ENCODE measurements at places on chromosomes 3 and 15.

GRCh38 chr15:46618984-46619383 is 984.2 kb downstream of the SQOR start:
- H3K27me3 ChIP-seq: no peaks in the 10 kb centered on the region
- H3K4me1 ChIP-seq: no peaks in the 10 kb centered on the region

DNA sequence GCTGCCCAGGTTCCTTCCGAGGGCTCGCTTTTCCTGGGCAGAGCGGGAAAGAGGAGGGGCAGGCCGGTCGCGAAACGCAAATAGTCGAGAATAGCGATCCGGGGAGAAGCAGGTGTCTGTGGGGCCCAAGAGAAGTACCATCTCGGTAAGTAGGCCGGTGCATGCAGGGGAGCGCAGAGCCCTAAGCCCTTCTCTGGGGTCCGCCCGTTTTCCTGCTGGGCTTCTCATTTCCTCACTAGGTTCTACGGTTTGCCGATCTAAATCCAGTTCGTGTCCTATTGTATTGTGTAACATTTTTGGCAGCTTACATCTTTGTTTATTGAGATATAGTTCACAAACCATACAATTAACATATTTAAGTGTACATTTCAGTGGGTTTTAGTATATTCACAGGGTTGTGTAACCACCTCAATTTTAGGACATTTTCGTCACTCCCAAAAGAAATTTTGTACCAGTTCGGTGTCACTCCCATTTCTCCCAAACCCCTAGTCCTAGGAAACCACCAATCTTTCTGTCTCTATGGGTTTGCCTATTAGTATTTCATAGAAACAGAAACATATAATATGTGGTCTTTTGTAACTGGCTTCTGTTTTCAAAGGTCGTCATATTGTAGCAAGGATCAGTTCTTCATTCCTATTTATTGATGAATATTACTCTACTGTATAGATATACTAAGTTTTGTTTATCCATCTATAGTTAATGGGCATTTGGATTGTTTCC is 6.8 kb upstream of the TRIM69 start:
- H3K36me3 ChIP-seq: no peaks in the 10 kb centered on the region
- H3K27ac ChIP-seq: peak overlapping the region; percentile 97
- no peak for DNase-seq
- H3K4me1 ChIP-seq: peaks cover 19% of the 10 kb centered on the region
- H3K27me3 ChIP-seq: no peaks in the 10 kb centered on the region

DNA sequence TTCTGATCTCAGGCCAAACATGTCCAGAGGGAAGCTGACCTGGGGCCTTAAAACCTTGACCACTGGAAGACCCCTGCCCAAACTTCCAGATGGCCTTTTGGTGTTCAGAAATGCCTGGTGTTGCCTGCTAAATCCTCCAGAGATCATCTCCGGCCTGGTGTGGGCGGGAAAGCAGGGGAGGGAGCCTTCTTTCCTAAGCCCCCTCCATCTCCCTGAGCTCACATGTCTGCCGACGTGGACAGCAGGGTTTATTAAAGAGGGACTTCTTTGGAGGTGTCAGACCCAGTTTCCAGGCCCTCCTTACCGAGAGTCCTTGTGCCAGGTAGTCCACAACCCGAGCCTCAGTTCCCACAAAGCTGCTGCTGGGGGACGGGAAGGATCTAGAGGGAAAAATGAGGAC is 55.9 kb upstream of the SLC6A1 start:
- H3K27ac ChIP-seq: no peak overlapping the region
- H3K4me3 ChIP-seq: no peak overlapping the region
- no peaks in the 10 kb centered on the region for H3K36me3 ChIP-seq
- no peak for DNase-seq

DNA sequence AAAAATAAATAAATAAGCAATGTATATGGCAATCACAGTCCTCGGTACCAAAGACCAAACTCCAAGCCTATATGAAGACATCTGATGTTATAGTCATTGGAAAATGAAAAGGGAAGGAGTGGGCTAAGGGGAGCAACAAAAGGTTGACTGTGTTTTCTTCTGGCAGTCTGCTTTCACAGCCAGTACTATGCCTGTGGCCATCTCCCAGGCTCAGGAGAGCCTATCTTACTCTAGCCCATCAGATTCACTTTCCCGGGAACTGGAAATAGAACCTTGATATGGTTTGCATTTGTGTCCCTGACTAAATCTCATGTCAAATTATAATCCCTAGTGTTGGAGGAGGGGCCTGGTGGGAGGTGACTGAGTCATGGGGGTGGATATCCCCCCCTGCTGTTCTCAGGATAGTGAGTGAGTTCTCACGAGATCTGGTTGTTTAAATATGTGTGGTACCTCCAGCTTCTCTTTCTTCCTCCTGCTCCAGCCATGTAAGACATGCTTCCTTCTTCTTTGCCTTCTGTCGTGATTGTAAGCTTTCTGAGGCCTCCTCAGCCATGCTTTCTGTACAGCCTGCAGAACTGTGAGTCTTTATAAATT is 105.3 kb downstream of the PLCH1 start:
- no peaks in the 10 kb centered on the region for H3K27me3 ChIP-seq
- H3K36me3 ChIP-seq: no peaks in the 10 kb centered on the region
- no peak overlapping the region for H3K27ac ChIP-seq
- H3K4me3 ChIP-seq: no peak overlapping the region

- H3K4me3 ChIP-seq: no peak overlapping the region
- H3K4me1 ChIP-seq: peaks cover 59% of the 10 kb centered on the region
- DNase-seq: no peak
- H3K27me3 ChIP-seq: no peaks in the 10 kb centered on the region
- peak overlapping the region; percentile 1 for H3K27ac ChIP-seq
Observed at GRCh38 chr3:185934767-185935464, 2.9 kb downstream of the TRA2B start.

DNA sequence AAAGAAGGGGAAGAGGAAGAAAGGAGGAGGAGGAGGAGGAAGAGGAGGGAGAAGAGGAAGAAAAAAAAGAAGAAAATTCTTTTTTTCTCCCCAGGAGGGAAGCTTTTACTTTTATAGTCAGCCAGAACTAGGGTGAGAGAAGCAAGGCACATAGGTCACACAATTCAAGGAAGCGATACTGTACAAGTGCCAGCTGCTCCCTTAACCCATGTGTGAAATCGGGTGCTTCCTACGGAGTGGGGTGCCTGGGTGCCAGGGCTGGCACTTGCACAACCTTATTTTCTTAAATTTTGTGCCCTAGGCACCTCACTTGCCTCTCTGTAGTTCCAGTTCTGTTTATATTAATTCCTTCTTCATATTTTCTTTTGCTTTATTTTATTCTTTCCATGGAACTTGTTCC is 150.4 kb downstream of the LIPC start:
- H3K36me3 ChIP-seq: no peaks in the 10 kb centered on the region
- H3K27ac ChIP-seq: no peak overlapping the region
- H3K4me3 ChIP-seq: no peak overlapping the region

GRCh38 chr3:188974856-188975599 is 196.7 kb upstream of the TPRG1 start:
- H3K4me3 ChIP-seq: no peak overlapping the region
- H3K27ac ChIP-seq: no peak overlapping the region
- no peak for DNase-seq
- H3K27me3 ChIP-seq: no peaks in the 10 kb centered on the region
- no peaks in the 10 kb centered on the region for H3K4me1 ChIP-seq
- no peaks in the 10 kb centered on the region for H3K36me3 ChIP-seq

DNA sequence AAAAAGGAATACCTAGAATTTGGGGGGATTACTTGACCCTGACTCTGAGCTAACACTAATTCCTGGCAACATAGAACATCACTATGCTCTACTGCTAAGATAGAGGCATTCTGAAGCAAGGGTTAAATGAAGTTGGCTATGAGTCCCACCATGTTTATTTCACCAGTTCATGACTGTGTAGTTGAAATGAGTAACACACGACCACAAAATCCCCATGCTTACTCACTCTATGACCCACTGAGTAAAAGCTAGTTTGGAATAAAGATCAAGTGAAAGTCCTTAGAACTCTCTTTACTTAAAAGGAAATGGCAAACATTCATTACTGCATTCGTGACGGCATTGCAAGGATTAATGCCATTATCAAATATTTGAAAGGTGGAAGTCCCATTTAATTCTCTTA is 47.4 kb downstream of the MRPL46 start:
- H3K27ac ChIP-seq: no peak overlapping the region
- DNase-seq: no peak
- H3K27me3 ChIP-seq: no peaks in the 10 kb centered on the region
- H3K4me3 ChIP-seq: no peak overlapping the region
- H3K4me1 ChIP-seq: no peaks in the 10 kb centered on the region

GRCh38 chr3:37715358-37715757 is 146.3 kb upstream of the CTDSPL start:
- H3K27me3 ChIP-seq: no peaks in the 10 kb centered on the region
- DNase-seq: no peak
- no peak overlapping the region for H3K27ac ChIP-seq
- H3K36me3 ChIP-seq: no peaks in the 10 kb centered on the region
- no peak overlapping the region for H3K4me3 ChIP-seq
- no peaks in the 10 kb centered on the region for H3K4me1 ChIP-seq

DNA sequence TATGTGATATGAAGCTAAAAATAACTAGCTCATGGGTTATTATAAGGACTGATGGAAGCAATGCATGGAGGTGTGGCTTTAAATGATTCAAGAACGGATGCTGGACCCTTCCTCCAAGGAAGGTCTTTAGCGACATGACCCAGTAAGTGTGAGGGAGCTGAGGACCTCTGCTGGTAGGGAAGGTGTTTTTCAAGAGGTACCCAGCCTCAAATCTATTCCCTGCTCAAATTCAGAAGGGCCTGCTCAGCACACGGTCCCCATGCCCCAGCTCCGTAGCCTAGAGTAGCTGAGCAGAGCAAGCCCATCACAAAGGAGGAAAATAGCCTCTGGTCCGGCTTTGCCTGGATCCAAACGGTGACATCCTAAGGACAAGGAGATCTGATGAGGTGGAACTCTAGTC is 266.2 kb upstream of the IGF1R start:
- H3K27ac ChIP-seq: no peak overlapping the region
- H3K4me1 ChIP-seq: no peaks in the 10 kb centered on the region
- DNase-seq: no peak
- no peak overlapping the region for H3K4me3 ChIP-seq
- no peaks in the 10 kb centered on the region for H3K27me3 ChIP-seq
- no peaks in the 10 kb centered on the region for H3K36me3 ChIP-seq

- H3K4me1 ChIP-seq: peaks cover 30% of the 10 kb centered on the region
- DNase-seq: no peak
- H3K27me3 ChIP-seq: no peaks in the 10 kb centered on the region
- no peak overlapping the region for H3K4me3 ChIP-seq
Observed at GRCh38 chr15:89375093-89376005, 40.7 kb upstream of the POLG start.

DNA sequence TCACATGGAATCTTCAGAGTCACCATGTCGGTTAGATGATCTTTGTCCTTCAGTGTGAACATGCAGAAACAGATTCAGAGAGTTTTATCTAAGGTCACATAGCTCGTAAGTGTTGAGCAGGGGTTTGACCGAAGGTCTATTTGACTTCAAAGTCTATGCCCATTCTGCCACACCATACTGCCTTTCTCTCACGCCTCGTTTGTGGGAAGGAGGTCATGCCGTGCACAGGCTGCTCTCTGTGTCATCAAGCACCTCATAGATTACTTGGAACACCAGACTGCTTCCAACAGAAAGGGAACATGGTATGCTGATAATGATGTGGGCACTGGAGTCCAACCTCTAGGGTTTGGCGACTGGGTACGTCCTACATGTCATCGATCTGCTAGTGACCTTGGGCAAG is 128.8 kb downstream of the SV2B start:
- no peaks in the 10 kb centered on the region for H3K27me3 ChIP-seq
- no peaks in the 10 kb centered on the region for H3K4me1 ChIP-seq
- no peaks in the 10 kb centered on the region for H3K36me3 ChIP-seq
- no peak for DNase-seq

- no peak overlapping the region for H3K27ac ChIP-seq
- no peaks in the 10 kb centered on the region for H3K36me3 ChIP-seq
- DNase-seq: no peak
- no peaks in the 10 kb centered on the region for H3K27me3 ChIP-seq
- no peaks in the 10 kb centered on the region for H3K4me1 ChIP-seq
Observed at GRCh38 chr3:132001036-132001435, 33.8 kb downstream of the CPNE4 start.

DNA sequence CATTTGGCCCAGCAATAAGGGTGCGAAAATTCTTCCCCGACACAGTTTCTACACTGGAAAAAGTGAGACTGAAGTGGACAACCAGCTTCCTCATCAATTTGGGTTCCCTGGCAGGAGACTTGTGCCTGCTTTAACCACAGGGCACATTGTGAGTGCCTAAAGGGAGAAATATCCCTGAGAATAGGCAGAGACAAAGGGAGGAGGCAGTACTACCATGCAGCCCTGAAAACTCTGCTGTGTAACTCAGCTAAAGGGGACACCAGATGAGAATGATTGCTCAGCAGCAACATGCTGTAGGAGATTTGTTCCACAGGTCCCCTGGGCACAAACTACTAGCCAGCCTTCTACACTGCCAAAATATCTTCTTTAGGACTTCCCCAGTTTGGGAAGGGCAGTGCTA is 15.6 kb upstream of the KPNA4 start:
- no peak overlapping the region for H3K4me3 ChIP-seq
- H3K4me1 ChIP-seq: no peaks in the 10 kb centered on the region
- H3K27ac ChIP-seq: no peak overlapping the region
- no peak for DNase-seq
- H3K36me3 ChIP-seq: no peaks in the 10 kb centered on the region

DNA sequence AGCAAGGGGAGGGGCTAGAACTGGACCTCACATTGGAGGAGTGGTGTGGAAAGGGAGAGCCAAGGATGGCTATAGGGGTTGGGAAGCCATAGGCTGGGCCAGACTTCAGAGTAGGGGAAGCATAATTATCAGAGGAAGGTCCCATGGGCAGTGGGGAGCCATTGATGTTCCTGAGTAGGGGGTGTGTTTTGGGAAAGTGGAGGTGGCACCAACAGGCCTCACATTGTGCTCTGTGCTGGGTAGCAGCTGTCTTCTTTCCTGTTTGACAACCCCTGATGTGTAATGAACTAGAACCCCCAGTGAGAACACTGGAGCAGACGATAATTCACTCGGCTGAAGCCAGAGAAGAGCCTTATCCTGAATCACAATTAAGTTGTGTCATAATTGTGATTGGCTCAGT is 41.2 kb downstream of the SLC6A11 start:
- no peaks in the 10 kb centered on the region for H3K36me3 ChIP-seq
- H3K4me1 ChIP-seq: no peaks in the 10 kb centered on the region
- no peak overlapping the region for H3K27ac ChIP-seq
- DNase-seq: no peak
- H3K27me3 ChIP-seq: no peaks in the 10 kb centered on the region
